Activated gamma-delta T cell treated with Interleukin-2 at 50 U/mL for 16 hours (primary cell): ENCODE measurements at places on chromosomes 3 and 15.

DNA sequence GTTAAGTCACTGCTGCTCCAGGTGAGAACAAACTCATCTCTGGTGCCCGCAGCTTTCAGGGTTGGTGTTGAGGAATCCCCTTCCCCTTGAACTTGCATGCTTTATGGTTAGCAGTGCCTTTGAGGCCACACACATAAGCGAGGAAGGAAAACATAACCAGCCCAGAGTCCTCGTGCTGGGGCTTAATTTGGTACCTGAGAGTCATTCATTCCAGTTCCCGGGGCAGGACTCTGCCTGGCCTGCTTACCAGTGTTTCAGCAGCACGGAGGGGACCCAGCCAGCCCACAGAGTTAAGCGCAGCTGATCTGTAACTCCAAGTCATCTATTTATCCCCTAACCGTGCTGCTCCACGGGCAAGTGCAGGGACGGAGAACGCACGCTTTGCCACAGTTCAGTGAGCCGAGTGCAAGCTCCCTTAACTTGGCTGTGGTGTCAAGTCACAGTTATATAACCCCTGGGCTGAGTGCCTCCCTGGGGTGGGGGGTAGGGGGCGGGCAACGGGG is 302.3 kb upstream of the ICE2 start:
- no peak for DNase-seq

DNA sequence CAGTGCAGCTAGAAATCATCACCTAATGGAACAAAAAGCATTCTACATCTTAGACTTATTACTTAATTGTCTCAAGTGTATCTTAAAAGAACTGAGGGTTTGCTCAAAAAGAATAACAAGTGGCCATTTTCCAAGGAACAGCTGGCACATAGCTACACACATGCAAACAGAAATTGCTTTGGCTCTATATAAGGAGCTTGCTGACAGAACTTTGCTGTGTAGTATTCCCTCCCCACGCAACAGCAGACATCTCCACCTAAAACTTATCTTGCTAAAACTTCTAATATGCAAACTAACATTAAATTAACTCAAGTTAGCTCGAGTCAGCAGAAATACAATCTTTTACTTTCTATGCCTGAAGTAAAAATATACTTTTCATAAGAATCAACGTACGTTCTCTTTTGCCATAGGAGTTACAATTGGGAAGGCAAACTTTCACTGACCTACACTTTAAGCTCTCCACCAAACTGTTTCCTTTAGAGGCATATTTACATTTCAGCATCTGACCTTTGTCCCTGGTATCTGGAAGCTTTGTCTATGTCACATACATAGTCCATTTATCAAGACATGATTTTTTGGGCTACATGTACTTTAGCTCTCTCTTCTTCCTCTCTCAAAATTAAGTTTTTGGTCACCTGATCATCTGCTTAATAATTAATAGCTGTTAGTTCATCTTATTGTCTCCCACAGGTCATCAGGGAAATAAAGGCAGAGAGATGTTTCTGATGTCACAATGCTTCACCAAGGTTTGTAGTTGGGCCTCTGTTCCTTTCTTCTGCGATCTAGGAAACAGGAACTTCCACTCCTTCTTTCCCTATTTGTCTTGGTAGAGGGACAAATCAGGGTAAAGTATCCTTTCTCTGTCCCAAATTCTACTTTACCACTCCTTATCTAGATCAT is 163.4 kb upstream of the AGTR1 start:
- no peak for DNase-seq

GRCh38 chr15:64502551-64502950 is 42.2 kb downstream of the ZNF609 start:
- no peak for DNase-seq

GRCh38 chr15:38690719-38691332 is 126.2 kb upstream of the RASGRP1 start:
- peak; percentile 82 for DNase-seq

DNA sequence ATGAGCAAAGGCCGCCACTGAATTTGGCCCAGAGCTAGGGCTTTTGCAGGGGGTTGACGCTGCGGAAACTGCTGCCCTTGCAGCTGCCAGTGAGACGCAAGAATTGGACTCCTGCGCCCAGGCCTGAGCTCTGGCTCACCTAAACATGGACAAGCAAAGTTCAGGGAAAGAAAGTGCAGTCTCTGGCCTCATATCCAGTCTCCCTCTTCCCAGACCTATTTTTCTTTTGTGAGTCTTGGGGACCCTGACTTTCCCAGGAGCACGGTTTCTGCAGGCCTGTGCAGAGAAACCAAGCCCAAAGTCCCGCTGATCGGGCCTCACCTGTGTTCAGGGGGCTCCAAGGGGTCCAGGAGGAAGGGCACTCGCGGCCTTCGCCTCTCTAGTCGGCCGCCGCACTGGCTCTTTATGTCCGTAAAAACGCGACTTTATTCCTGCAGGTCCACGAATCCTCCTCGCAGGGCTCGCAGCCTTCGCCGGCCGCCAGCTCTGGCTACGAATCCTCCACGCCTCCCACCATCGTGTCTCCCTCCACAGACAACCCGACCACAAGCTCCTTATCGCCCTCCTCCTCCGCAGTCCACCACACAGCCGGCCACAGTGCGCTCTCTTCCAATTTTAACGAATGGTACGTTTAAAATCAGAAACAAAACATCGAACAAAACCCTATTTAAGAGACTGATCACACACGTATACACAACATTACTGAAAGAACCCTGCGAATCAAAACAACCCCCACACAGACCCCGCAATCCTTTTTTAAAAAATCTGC is 3.9 kb downstream of the ZIC1 start:
- no peak for DNase-seq

GRCh38 chr15:61011576-61012336 is 217.3 kb downstream of the RORA start:
- no peak for DNase-seq

DNA sequence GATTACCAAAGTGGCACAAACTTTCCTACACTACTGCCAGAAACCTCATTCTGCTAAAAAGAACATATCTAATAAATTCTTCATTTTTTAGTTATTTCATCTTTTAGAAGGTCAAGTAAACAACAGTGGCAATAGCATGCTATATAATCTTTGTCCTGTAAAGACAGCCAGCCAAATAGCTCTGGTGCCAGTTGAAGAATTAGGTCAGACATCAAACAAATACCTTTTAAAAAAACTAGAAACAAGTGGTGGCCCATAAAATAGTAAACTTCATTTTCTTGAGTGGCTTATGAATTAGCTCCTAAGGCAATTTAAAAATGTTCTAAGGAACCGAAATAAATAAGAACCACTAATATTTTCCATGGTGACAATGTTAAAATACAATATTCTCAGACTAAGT is 19.5 kb downstream of the CCDC14 start:
- no peak for DNase-seq

DNA sequence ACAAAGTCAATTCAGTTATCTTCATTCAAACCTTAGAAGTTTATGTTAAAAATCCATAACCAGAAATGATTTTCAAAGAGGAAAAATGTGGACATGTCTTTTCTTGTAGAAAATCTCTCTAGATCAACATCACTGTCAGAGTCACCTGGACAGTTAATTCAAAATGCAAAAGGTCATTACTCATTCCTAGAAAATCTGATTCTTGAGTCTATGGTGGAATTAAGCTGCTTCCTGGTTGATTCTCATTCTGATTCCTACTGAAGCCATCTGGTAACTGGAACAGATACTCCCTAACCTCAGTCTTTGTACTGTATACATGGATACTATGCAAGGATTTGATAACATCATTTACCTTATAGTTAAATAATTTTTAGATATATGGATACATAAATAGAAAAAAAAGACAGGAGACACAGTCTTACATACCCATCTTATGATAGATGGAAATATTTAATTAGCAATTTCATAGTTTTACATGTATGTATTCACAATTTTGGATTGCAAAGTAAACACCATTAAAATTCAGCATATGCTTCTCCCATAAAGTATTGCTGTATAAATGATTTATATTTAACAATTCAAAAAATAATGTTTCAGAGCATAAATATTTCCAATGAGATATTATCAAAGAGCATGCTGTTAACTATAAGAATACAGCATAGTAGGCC is 693.2 kb upstream of the CCDC54 start:
- DNase-seq: no peak

DNA sequence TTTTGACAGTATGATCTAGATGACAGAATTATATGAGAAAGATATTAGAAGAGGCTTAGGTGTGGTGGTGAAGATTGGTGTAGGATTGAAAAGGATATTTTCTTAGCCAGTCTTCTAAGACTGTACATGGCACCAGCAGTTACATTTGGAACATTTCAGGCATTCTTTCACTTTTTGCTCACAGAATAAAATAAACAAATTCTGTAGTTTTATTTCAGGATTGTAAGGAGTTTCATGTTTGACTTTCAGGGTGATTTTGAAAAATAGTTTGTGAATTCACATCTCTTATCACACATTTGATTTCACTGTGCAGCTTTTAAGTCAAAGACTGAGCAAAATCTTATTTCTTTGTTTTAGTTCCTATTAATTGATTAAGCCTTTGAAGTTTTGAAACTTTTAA is 27.1 kb downstream of the DNAJC13 start:
- no peak for DNase-seq

- no peak for DNase-seq
Measured at GRCh38 chr15:95853350-95853749, 477.1 kb upstream of the NR2F2 start.

DNA sequence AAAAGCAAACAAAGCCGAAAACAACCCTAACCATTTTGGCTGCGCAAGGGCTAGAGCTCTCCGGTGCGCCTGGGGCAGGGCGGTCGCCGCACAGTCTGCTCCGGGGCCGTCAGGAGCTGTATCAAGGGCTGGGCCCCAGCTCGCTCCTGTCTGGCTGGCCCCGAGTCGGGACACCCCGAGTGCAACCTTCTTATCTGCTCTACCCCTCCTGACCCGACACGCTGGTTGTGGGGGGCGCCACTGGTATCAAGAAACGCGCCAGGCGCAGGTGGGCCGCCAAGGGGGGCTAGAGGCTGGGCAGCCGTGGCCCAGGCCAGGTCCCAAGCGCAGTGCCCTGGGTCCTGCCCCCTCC is 36.0 kb downstream of the NR2F2 start:
- no peak for DNase-seq

GRCh38 chr3:17233398-17233800 is 348.6 kb downstream of the PLCL2 start:
- DNase-seq: peak; percentile 29

DNA sequence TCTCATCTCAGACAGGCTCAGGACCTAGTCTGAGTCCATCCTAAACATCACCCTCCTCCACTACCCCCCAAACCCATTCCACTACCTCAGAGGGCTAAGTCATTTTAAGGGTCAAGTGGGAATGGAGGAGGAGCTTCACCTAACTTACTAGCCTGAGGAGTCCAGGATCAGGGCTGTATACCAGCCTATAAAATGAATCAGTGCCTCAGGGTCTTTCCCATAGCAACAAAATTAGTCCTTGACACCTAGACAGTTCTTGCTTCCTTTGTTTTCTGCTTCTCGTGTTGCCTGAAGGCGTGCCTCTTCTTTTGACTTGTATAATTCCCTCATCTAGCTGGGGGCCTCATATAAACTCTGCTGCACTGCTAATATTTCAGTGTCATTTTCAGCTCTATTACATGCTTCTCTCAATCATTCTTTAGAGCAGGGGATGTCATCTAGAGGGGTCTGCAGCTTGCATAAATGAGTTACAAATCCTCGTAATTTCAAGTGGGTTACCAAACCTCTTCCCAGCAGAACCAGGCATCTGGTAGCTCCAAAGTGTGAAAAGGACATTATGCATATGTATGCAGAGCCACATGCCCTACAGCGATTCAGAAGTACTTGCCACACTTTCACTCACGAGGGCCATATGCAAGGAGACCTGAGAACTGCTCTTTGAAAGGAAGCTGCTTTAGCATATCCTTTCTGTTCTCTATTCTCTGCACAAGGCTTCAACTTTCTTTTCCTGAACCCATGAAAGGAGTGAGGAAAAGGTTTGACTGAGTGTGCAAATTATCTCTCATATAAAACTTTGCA is 311.7 kb upstream of the SEMA6D start:
- no peak for DNase-seq
